Ascending aorta (tissue), 2 donors: ENCODE measurements at places on chromosomes 2 and 18.

DNA sequence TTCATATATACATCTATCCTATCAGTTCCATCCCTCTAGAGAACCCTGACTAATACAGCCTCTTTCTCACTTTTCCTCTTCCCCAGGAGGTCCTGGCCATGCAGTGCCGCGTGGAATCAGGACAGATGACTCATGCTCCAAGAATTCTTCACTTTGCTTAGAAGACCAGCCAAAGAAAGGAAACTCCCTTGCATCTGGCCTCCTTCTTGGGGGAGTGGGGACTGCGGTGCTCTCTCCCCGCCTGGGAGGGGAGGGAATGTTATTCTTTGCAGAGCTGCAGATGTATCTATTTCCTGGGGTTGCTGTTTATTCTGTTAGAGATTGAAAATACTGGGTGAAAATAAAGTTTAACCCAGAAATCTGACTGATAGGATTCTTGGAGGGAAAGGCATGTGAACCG is 111.5 kb upstream of the SH3BP4 start:
- DNase-seq = no peak

DNA sequence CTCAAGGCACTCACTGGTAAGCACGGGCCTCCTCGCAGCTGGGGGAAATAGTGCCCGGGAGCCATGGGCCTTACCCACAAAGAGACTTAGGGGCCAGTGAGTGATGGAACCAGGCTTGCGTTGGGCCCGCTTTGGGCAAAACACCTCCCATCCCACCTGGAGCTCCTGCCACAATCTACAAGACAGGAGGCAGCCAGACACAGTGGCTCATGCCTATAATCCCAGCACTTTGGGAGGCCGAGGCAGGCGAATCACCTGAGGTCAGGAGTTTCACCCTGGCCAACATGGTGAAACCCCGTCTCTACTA is 88.2 kb downstream of the TFCP2L1 start:
- DNase-seq = no peak

- DNase-seq = no peak
Measured at GRCh38 chr2:10820978-10821695, 8.6 kb upstream of the PDIA6 start.

- no peak for DNase-seq
Measured at GRCh38 chr2:2650608-2651375, 319.7 kb upstream of the MYT1L start.

- DNase-seq = no peak
Measured at GRCh38 chr2:42843611-42844010, 51.2 kb upstream of the HAAO start.

GRCh38 chr2:89820248-89820647 is 1128.8 kb downstream of the RPIA start:
- DNase-seq = no peak

- no peak for DNase-seq
Measured at GRCh38 chr2:128585706-128586105, 267.0 kb upstream of the HS6ST1 start.

- DNase-seq = no peak
Measured at GRCh38 chr18:70553936-70554260, 265.1 kb downstream of the SOCS6 start.

- no peak for DNase-seq
Measured at GRCh38 chr2:170375192-170375591, 197.2 kb downstream of the MYO3B start.

GRCh38 chr2:203664029-203664755 is 42.2 kb upstream of the CD28 start:
- no peak for DNase-seq

- no peak for DNase-seq
Measured at GRCh38 chr2:68282811-68283418, 30.6 kb upstream of the PPP3R1 start.

DNA sequence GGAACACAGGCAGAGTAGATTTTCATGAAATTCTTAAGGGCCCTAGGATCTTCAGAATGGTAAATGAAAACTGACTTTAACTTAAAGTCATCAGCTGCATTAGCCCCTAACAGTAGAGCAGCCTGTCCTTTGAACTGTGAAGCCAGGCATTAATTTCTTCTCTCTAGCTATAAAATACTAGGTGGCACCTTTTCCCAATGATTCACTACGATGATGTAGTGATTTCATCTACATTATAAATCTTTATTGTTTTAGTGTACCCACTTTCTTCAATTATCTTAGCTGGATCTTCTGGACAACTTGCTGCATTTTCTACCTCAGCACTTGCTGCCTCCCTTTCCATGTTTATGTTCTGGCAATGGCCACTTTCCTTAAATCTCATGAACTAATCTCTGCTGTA is 290.5 kb downstream of the NOL4 start:
- no peak for DNase-seq

DNA sequence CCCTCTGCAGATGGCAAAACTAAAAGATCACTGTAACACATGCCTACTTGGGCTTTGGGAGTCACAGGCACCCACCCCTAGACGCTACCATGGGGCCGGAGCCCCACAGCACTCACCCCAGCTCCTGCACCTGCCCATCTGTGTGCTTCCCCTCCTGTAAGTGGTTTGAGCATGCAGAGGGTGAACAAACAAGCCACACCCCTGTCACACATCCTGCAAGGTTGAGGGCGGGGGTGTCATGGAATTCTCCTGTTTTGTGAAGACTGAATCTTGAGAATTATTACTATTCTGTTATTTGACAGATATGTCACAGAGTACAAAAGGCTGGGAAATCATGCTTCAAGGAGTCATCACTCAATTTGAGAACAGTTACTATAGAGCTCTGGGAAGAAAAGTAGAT is 60.9 kb downstream of the RFTN2 start:
- DNase-seq = no peak

DNA sequence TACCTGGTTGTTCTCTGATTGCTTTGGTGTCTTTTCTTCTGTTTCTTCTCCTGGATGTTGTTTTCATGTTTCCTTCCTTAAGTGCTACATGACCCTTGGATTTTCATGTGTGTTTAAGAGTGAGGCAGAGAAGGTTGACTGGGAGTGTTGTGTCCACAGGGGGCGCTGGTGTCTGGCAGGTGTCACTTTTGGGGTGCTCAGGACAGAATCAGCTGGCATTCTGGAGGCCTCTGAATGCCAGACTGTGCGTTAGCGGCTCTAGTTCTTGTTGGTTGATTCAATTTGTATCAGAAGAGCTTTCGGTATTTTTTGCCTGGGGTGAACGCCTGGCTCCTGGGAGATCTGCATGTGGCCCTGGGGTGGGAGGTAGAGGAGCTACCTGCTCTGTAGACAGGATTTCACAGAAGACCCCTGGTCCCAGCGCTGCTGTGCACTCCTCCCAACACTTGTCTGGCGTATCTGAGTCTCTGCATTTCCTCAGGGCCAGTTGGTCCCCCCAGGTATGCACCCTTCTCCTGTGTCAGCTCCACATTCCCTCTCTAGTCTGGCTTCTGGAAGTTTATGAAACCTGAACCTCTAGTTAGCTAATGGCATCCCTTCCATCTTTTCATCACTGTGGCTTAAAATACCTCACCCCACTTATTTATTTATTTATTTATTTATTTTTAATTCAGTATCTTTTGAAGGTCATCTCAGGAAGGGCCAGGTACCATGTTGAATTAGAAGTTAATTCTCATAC is 1.1 kb downstream of the GREB1 start:
- no peak for DNase-seq

GRCh38 chr18:59664329-59664728 is 32.9 kb downstream of the CCBE1 start:
- no peak for DNase-seq

- DNase-seq = no peak
Measured at GRCh38 chr18:9850309-9850708, 35.5 kb upstream of the TXNDC2 start.

- DNase-seq = peak; percentile 22
Measured at GRCh38 chr2:239015218-239015900, 167.5 kb downstream of the TWIST2 start.

- no peak for DNase-seq
Measured at GRCh38 chr18:11494107-11494506, 115.3 kb upstream of the SLC35G4 start.

DNA sequence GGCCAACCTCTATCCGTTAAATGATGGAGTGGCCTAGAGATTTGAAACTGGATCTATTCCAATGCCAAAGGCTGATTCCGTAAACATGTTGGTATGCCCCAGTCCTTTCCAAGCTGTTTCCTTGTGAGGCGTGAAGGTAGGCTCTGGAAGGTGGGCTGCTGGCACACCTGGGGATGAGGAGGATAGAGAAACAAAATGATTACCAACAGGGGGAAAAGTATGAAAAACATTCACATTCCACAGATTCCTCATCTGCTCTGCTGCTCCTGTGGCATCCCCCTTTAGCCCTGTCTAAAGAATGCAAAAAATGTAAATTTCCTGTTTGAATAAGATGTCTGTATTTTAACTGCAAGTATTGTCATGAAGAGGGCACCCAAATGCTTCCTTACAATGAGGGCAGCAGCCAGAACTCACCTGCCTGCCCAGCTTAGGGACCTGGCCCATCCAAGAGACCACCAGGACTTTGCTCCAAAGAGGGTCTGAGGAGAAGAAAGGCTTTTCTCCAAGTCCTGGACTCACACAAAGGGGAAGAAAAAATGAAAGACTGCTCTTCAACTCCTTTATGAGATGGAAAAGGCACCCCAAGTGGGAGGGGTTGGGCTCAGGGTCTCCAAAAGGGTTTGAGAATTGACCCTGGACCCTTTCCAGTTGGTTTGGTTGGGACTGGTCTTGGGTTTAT is 132.3 kb upstream of the PELI1 start:
- no peak for DNase-seq

GRCh38 chr18:34050661-34051060 is 174.1 kb downstream of the NOL4 start:
- DNase-seq = no peak

DNA sequence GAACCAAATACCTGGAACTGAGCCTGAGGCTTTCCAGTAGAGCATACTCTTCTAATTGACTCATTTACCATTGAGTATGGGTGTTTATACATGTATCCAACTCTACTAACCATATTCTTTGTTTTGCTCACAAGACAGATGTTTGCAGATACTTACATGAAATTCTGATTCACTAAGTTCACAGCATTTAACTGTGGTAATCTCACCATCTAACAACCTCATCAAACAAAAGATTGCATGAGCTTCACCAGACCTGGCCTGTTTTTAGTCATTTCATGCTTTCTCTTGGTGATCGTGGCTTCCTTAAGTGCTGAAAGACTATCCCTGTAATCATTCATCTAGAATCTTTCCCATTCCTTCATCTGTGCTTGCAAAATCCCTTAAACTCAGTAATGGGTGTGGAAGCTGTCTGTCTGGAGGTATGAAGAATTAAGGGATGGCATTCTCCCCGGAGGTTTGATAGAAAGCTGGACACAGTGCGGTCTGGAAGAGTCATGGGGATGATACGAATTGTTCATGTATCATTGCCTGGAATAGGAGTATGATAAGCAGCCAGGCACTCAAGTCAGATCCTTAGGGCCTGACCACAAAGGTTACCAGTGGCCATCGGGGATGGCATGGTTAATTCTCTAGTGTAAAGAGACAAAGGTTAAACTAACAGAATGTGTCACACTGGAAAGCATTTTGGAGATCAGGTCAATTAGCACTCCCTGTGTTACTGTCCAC is 42.0 kb upstream of the IL1R1 start:
- no peak for DNase-seq

- no peak for DNase-seq
Measured at GRCh38 chr2:45643095-45643494, 8.4 kb upstream of the PRKCE start.

DNA sequence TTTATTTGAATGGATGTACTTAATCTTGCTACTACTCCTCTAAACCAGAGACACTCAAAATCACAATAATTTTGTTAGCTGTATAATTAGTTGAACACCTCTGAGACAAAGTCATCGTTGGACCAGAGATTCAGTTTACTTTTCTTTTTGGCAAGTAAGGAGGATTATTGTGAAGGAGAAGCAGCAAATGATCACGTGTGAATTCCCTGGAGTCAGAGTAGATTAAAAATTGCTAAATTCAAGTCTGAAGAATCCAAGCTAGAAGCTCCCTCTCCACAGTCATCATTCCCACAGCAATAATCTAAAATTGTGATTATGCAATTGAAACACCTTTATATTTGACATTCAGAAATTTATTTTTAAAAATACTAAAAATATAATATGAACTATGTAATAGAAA is 484.4 kb downstream of the CMPK2 start:
- DNase-seq = no peak

GRCh38 chr2:111201214-111201613 is 80.5 kb downstream of the BCL2L11 start:
- DNase-seq = no peak

GRCh38 chr2:182541268-182541667 is 114.4 kb upstream of the PDE1A start:
- DNase-seq = no peak

GRCh38 chr2:31217465-31218200 is at the start of gene CAPN14:
Gene CAPN14 (minus strand): TSS chr2:31217515. CDS start chr2:31205447, 12,068 bp downstream.
- no peak for DNase-seq

DNA sequence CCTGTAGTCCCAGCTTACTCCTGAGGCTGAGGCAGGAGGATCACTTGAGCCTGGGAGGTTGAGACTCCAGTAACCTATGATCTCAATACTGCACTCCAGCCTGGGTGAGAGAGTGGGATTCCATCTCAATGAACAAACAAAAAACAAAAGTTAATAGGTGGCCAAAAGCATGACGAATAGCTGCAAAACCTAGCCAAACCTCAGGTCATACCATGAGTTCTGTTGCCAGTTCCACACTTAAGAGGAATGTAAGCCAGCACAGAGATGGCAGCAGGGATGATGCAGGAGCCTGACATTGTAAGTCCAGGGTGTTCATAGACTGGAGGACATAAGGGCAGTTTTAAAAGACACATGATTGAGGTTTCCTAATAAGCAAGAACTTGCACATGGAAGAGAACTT is 55.3 kb upstream of the RMDN2 start:
- DNase-seq = no peak

DNA sequence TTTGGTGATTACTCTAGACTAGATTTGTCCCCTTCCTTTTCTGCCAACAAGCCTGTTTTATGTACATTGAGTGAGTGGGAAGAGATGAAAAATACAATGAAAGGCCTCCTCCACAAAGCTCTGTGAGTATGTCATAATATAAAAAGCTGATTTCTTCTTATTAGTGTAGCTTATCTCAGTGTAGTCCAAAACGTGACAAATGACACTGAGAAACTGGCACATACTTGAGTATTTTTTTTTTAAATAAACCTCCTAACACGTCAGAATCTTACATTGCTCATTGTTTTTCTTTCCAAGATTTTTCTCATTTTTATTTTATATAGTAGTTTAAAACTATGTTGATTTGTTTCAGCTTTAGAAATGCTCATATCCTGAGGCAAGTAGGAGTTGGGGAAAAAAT is 17.9 kb upstream of the FIGN start:
- no peak for DNase-seq

- no peak for DNase-seq
Measured at GRCh38 chr18:38358805-38359657, 793.4 kb upstream of the CELF4 start.

GRCh38 chr2:63741884-63742579 is 99.7 kb upstream of the UGP2 start:
- DNase-seq = no peak

GRCh38 chr2:10149635-10150034 is 27.1 kb downstream of the RRM2 start:
- no peak for DNase-seq

- no peak for DNase-seq
Measured at GRCh38 chr2:231297108-231297908, 98.2 kb upstream of the B3GNT7 start.

- no peak for DNase-seq
Measured at GRCh38 chr2:161381546-161381945, 34.6 kb upstream of the TBR1 start.

- no peak for DNase-seq
Measured at GRCh38 chr18:27995770-27996502, 181.0 kb downstream of the CDH2 start.
